ENCODE measurements at places on chromosomes 6 and 20. TPM values are rescaled to one million over a fixed set of nuclear protein-coding genes. Genes with fewer than 3 reads are reported as not detected.
A peak's percentile ranks its signal among the peaks of the same experiment; 100 is the strongest.

GRCh38 chr6:231779-232178 lies 60.5 kb upstream of the DUSP22 start:
- DNase-seq = no peak

DNA sequence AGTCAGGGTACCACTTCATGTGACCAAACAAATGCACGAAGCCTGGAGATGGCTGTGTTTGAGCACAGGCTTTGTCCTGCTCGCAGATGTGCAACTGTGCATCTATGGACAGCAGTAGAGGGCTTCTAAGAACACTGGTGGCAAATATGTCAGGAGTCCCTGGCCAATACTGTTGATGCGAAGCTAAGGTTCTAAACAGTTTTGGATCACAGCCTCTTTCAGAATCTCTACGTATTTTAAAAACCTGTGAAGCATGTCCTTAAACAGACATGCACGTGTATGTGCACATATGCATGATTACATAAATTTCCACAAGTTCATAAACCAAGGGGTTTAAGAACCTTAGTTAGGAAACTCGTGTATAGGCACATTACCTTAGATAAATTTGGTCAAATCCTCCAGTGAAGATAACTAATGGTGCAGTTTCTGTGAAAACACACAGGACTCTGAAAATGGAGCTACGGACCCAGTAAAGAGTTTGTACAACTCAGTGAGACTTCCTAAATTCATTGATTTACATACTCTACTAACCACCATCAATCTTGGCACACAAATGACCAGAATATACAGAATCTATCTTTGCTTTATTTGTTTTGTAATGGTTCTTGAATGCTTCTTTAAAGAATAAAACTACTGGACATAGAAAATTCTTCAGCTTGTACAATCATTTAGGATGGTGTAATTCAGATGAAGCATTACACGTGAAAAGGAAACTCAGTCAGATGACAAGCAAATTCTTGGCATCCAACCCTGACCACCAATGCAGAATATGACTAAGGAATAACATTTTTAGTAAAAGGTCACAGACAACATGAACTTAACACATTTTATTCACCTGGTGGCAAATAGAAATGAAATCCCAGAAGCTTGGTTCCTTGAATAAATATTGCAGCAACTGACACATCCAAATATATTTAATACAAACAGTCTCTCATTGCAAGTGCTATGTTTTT lies 27.4 kb downstream of the KCNQ5 start:
- DNase-seq = peak; percentile 47

DNA sequence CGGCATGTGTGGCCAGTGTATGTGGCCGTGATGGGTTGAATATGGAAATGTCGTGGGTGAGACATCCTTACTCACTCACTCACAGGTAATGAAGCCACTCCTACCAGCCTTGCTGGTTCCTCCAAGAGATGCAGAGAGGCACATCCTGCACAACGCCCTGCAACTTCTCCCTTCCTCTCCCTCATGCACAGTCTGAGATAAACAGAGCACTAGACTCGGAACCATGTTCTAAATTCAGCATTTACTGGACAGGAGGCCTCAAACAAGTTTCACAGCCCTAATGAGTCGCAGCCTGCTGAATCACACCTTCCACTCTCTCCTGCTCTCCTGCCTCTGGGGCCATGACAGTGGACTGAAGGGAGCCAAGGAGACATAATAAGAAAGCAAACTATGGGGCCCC lies 91.2 kb downstream of the ISM1 start:
- no peak for DNase-seq

- no peak for DNase-seq
Observed at GRCh38 chr6:167031082-167031709, 32.0 kb downstream of the CEP43 start.

The DPPA5 gene
- not detected for total RNA-seq

- peak; percentile 66 for DNase-seq
Observed at GRCh38 chr20:2261046-2261485, 34.7 kb upstream of the TGM3 start.

All from MG63 (cell line).